ENCODE measurements at places on chromosomes 1 and 21.
A peak's percentile ranks its signal among the peaks of the same experiment; 100 is the strongest.

DNA sequence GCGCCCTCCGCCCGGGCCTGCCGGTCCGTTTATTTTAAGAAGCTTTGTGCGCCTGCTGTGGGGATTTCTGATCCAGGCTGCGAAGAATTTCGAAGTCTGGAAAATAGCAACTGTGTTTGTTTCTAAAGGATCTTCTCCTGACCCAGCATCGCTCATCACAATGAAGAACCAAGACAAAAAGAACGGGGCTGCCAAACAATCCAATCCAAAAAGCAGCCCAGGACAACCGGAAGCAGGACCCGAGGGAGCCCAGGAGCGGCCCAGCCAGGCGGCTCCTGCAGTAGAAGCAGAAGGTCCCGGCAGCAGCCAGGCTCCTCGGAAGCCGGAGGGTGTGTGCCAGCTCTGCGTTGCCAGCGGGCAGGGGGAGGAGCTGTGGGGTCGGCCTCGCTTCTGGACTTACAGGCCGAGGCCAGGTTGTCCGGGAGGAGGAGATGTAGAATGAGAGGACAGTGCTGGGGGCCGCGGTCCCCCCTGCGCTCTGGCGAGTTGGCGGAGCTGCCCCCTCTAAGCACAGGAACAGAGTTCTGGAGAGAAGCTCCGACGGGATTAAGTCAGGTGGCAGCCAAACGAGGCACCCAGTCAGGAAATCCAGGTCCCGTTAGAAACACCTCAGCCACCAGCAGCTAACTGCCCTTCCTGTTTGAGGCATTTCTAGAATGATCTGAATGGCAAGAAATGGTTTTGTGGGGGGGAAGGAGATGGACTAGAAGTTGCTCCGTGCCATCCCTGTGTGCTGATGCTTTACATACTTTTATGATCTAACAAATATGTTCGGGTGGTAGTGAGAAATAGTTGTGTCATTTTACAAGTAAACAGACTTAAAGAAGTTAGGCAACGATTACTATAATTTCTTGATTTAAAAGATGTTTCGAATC, 948 bp downstream of the TXLNA start:
- DNase-seq = no peak

DNA sequence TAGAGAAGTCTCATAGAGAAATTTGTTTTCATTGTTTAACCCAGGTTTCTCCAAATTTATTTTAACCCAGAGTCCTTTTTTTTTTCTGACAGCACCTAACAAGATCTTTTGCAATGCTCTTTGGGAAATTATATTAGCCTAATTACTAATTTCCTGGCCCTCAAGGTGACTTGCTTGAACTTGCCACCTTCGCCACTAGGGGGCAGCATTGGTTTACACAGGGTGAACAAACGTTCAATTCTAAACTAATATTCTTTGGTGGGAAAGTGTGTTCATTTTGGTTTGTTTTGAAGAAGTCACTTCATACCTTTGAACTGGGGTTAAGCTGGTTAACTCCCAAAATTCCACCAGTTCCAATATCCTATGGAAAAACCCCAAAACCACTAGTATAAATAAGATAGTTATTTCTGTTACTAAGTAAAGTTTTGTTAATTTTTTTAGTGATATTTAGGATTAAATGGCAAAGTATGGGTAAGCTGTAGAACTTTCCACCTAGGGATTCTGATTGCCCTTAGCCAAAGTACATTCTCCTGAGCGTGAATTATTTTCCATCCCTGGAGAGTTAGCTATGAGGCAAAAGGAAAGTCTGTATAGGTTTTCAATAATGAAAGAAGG, 13.0 kb downstream of the CCDC190 start:
- DNase-seq = peak; percentile 45

GRCh38 chr21:38077569-38077968, 161.3 kb upstream of the KCNJ6 start:
- DNase-seq = no peak

- no peak for DNase-seq
Measured at GRCh38 chr1:162298266-162298665, 78.4 kb downstream of the SPATA46 start.

- DNase-seq = peak; percentile 44
Measured at GRCh38 chr1:41241749-41242341, at the start of gene SCMH1. SCMH1 (minus strand) TSS chr1:41242306; CDS start chr1:41186133, 56,173 bp downstream.

- DNase-seq = no peak
Measured at GRCh38 chr1:221795380-221795779, 53.5 kb upstream of the DUSP10 start.

DNA sequence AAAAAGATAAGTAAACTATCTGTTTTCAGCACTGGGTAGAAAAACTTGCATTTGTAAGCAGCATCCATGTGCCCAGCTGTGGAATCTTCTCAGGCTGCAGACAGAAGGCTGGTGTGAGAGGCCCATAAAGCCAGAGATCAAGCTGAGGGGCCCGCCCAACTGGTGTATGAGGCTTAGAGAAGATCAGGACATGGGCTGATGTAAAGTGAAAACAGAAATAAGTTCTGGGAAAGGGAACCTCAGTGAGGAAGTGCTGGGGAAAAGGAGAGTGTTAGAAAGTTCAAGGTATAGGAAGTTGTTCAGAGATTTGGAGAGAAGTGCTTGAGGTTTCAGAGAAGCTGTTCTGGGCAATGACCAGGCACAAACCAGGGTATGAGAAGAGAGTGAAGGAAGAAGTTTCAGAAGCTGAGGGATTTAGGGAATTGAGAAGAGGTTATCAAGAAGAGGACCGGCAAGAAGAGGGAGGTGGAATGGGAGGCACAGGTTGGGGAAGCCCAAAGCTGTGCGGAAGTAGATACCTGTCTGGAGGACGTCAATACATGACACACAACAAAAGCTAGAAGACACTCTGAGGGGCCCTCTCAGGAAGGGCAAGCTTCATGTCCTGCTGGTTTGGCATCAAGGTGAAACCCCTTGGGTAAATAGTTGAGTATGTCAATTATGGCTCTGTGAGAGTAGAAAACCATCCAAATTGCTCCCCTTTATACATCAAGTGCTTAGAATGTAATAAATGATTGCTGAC, 2.7 kb upstream of the CD5L start:
- DNase-seq = no peak

DNA sequence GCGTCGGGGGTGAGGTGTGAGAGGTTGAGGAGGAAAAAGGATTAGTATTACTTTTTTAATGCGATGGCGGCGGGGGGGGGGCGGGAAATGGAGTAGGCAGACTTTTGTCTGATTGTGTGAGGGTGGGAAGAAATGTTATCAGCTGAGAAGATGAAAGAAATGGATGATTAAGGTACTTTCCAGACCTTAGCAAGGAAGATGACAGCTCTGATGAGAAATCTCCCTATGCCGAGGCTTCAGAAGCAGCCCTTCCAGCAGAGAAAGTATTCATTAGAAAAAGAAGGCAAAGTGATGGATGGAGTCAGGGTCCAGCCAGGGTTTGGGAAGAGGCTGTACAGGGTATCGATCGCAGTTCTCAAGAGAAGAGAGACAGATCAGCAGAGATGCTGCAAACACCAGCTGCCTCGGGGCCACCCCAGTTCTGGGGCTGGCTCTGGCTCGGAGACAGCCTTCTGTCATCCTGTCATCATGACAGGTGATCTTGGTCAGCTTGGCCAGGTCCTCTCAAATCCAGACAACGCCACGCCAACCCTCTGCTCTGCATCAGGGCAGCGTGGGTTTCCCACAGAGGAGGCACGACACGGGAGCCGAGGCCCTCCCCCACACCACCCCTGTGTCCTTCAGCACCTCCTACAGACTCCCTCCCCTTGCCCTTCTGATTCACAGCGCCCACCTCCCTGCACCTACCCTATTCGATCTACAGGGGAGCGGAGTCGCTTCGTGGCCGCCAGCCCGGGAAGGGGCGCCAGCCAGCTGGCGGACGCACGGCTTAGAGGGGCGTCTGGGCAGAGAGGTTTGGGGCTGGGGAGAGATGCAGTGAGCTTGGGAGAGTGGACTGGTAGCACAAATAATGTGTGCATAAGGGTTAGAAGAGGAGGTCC, 674 bp upstream of the ATXN7L2 start:
- peak; percentile 24 for DNase-seq

DNA sequence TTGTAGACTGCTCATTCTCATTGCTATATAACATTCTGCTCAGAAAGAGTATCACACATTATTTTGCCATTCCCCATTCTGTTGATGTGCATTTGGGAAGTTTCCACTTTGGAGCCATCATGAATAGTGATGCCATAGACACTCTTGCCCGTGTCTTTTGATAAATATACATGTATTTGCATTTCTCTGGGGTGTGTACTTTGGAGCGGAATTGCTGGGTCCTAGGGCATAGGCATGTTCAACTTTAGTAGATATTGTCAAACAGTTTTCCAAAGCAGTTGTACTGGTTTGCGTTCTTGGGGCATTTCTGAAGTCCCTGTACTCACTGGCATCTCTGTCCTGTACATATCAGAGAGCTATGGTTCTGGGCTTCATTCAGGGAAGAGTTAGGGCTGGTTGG, 52.1 kb downstream of the PIK3CD start:
- DNase-seq = no peak

DNA sequence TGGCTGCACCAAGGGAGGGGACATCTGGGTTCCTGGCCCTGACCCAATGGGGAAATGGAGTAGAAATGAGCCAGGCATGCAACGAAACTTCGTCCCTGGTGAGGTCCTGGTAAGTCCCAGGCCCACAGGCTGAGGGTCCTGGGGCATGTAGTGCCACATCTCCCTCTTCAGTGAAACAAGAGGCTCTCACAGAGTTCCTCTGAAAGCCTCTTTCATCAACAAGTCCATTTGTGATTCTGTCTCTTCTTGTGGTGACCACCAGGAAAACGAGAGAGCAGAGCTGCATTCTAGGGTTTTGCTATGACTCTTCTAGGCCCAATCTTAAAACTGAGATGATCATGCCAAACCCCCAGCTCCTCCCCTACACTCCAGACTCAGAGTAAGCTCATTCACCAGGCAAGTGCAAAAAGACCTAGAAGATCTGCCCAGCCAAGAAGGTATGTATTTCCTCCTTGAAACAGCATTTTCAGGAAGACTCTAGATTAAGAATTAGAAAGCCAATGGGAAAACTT, 24.3 kb upstream of the RNF220 start:
- DNase-seq = no peak

All from SW480 (cell line).